Stimulated activated memory B cell treated with anti-CD40 and anti-IgM and Interleukin-4, amounts not matched to agents 10 μg/mL and 1 μg/mL and 100 μg/mL, for 72 hours (primary cell): ENCODE measurements at places on chromosomes 13 and 19.
A peak's percentile ranks its signal among the peaks of the same experiment; 100 is the strongest.

- no peak for ATAC-seq
- H3K27ac ChIP-seq, result no peak overlapping the region
- H3K36me3 ChIP-seq, result no peaks in the 10 kb centered on the region
- no peaks in the 10 kb centered on the region for H3K4me1 ChIP-seq
- H3K4me3 ChIP-seq, result no peak overlapping the region
- H3K27me3 ChIP-seq, result no peaks in the 10 kb centered on the region
These were observed 111.4 kb upstream of the SLC7A1 start for GRCh38 chr13:29706923-29707322.

- ATAC-seq, result no peak
- no peaks in the 10 kb centered on the region for H3K27me3 ChIP-seq
- no peaks in the 10 kb centered on the region for H3K36me3 ChIP-seq
- peaks cover 33% of the 10 kb centered on the region for H3K4me1 ChIP-seq
- no peak overlapping the region for H3K4me3 ChIP-seq
- H3K27ac ChIP-seq, result no peak overlapping the region
These were observed 68.7 kb downstream of the MAP4K1 start for GRCh38 chr19:38549061-38549460.

GRCh38 chr13:100108913-100109507, 20.1 kb downstream of the PCCA start:
- no peak overlapping the region for H3K27ac ChIP-seq
- H3K36me3 ChIP-seq, result peaks cover 12% of the 10 kb centered on the region
- H3K27me3 ChIP-seq, result no peaks in the 10 kb centered on the region
- peaks cover 28% of the 10 kb centered on the region for H3K4me1 ChIP-seq

- H3K27me3 ChIP-seq, result no peaks in the 10 kb centered on the region
- H3K4me1 ChIP-seq, result peaks cover 4% of the 10 kb centered on the region
- no peak for ATAC-seq
- no peak overlapping the region for H3K4me3 ChIP-seq
- no peak overlapping the region for H3K27ac ChIP-seq
These were observed 85.0 kb downstream of the TDRD3 start for GRCh38 chr13:60482012-60482411.

GRCh38 chr13:113638173-113638746, 19.7 kb downstream of the ATP4B start:
- H3K4me1 ChIP-seq, result peaks cover 11% of the 10 kb centered on the region
- no peaks in the 10 kb centered on the region for H3K27me3 ChIP-seq
- H3K36me3 ChIP-seq, result peaks cover 86% of the 10 kb centered on the region
- no peak overlapping the region for H3K4me3 ChIP-seq
- no peak overlapping the region for H3K27ac ChIP-seq

DNA sequence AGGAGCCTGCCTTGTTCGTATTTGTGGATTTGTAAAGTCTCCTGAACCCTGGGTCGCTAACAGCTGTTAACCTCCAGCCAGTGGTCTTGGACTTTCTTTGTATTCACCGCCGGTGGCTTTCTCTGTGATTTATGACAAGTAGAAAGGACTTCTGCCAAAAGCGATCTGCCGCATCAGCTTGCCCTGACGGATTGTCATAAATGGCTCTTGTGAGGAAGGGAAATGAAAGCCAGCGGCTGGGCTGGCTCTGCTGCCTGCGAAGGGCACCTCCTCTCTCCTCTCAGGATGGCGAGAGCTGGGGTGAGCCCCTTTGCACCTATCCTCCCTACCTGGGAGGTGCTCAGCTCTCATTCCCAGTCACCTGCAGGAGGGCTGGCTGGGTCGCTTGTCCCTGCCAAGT, 25.6 kb downstream of the DHRS12 start:
- no peaks in the 10 kb centered on the region for H3K27me3 ChIP-seq
- H3K4me3 ChIP-seq, result no peak overlapping the region
- H3K36me3 ChIP-seq, result peaks cover 14% of the 10 kb centered on the region
- no peak for ATAC-seq

DNA sequence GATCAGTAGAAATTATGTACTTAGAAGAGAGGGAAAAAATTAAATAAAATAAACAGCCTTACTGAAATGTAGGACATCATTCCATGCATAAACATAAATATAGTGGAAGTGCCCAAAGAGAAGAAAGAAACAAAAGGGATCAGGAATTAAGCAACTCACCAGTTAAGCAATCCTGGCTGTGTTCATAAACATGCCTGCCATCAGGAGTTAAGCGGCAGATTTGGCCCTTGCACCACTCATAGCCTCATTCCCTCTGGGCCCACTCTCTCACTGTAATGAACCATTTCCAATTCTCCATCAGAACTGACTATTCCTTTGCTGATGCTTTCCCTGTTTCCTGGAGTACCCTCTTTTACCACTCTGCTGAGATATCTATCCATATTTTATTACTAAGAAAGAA, 281.4 kb downstream of the LHFPL6 start:
- peaks cover 14% of the 10 kb centered on the region for H3K27me3 ChIP-seq
- H3K4me3 ChIP-seq, result no peak overlapping the region
- H3K36me3 ChIP-seq, result no peaks in the 10 kb centered on the region

- no peak overlapping the region for H3K4me3 ChIP-seq
- H3K27me3 ChIP-seq, result no peaks in the 10 kb centered on the region
- H3K27ac ChIP-seq, result peak overlapping the region; percentile 81
- peaks cover 13% of the 10 kb centered on the region for H3K4me1 ChIP-seq
These were observed 10.6 kb downstream of the AKAP8 start for GRCh38 chr19:15368798-15369593.

GRCh38 chr19:50703915-50704796, 15.4 kb downstream of the SHANK1 start:
- H3K4me3 ChIP-seq, result no peak overlapping the region
- H3K27me3 ChIP-seq, result peaks cover 62% of the 10 kb centered on the region
- no peak for ATAC-seq
- no peaks in the 10 kb centered on the region for H3K36me3 ChIP-seq
- H3K4me1 ChIP-seq, result no peaks in the 10 kb centered on the region
- H3K27ac ChIP-seq, result no peak overlapping the region

DNA sequence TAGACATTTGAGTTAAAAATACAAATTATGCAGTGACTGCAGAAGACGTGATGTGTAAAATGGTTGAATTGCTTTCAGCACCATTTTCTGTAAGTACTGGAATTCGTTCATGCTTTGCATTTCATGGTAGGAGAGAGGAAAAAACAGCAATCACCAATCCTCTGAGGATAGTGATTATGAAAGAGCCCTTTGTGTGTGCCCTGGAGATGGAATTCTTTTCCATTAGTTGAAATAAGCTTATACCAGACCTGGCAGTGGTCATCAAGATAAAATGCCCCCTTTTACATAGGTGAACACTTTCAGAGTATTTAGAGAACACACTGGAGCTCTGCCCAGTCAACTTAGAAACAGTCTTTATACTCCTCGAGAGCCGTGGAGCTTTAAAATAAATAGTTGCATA, 1.7 kb downstream of the CNMD start:
- H3K27ac ChIP-seq, result no peak overlapping the region
- peaks cover 7% of the 10 kb centered on the region for H3K4me1 ChIP-seq
- no peak overlapping the region for H3K4me3 ChIP-seq
- peaks cover 49% of the 10 kb centered on the region for H3K27me3 ChIP-seq
- peaks cover 5% of the 10 kb centered on the region for H3K36me3 ChIP-seq

DNA sequence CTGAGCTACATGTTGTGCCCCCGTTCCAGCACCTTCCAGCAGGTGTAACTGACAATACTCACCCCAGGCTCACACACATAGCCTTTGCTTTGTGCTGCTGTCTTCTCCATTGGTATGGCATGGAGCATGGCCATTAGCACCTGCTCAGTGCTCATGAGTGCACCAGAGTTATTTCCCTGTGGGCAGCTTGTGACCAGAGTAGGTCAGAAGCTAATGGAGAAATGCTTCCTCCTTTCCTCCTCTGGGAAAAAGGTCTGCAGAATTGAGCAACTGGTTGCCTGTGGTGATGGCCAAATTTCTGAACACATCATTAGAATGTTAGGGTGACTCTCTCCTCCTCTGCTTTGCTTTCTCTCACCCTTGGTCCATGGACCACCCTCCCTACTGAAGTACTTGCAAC, 344.5 kb upstream of the TMTC4 start:
- no peaks in the 10 kb centered on the region for H3K27me3 ChIP-seq
- no peak for ATAC-seq
- H3K36me3 ChIP-seq, result no peaks in the 10 kb centered on the region
- H3K4me3 ChIP-seq, result no peak overlapping the region

- H3K27me3 ChIP-seq, result no peaks in the 10 kb centered on the region
- H3K4me3 ChIP-seq, result no peak overlapping the region
- H3K4me1 ChIP-seq, result peaks cover 2% of the 10 kb centered on the region
- peak overlapping the region; percentile 3 for H3K27ac ChIP-seq
- no peak for ATAC-seq
These were observed 214.0 kb downstream of the DLEU7 start for GRCh38 chr13:50629497-50629896.

- peaks cover 19% of the 10 kb centered on the region for H3K4me1 ChIP-seq
- H3K27me3 ChIP-seq, result no peaks in the 10 kb centered on the region
- ATAC-seq, result peak; percentile 97
- H3K27ac ChIP-seq, result peak overlapping the region; percentile 81
These were observed 38.3 kb downstream of the TMED1 start for GRCh38 chr19:10797541-10798256.

DNA sequence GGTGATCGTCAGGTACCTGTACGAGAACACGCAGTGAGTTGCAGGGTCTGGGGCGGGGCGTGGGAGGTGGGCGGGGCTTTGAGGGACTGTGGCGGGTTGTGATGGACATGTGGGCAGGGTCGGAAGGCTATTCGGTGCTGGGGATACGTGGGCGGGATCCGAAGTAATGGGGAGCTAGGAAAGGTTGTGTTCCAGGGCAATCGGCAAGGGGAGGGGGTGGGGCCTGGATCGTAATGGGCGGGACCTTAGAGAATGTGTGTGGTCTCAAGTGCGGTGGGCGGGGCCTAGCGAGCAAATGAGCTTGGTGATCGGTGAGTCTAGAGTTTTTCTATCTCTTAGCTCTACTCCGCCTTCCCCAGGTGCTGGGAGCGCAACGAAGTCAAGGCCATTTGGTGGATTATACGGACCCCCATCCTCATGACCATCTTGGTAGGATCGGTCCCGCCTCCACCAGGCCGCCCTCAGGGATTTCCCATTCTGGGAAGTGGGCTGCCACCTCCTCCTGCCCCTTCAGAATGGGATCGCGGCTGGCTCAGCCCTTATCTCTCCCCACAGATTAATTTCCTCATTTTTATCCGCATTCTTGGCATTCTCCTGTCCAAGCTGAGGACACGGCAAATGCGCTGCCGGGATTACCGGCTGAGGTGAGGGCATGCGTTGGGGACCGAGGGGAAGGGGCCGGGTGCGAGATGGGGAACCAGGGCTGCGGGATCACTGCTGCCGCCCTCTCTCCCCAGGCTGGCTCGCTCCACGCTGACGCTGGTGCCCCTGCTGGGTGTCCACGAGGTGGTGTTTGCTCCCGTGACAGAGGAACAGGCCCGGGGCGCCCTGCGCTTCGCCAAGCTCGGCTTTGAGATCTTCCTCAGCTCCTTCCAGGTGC, 9.6 kb downstream of the GIPR start:
- H3K27me3 ChIP-seq, result peaks cover 33% of the 10 kb centered on the region
- peaks cover 6% of the 10 kb centered on the region for H3K36me3 ChIP-seq

DNA sequence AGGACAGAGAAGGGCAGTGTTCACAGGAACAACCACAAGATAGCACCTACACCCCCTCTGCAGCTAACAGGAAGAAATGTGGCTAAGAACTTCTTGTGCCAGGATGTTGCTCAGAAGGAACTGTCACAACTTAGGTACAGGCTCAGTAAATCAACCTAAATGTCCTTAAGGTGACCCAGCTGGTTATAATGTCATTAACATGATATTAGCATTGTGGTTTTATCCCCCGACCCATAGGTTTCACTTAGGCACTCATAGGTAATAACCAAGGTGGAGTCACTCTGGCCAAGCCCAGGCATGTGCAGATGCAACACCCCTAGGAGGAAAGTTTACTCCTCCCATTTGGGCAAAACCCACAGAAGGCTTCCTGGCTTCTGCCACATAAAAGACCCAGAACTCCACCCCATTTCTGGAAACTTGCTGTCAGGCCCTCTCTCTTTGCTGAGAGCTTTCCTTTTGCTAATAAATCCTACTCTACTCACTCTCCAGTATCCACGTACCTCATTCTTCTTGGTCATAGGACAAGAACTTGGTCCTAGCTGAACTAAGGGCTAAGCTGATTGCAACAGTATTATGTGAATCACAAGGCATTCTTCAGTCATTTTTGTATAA, 951.3 kb downstream of the SLITRK5 start:
- H3K4me1 ChIP-seq, result no peaks in the 10 kb centered on the region
- no peak overlapping the region for H3K27ac ChIP-seq
- no peaks in the 10 kb centered on the region for H3K36me3 ChIP-seq
- no peak for ATAC-seq

DNA sequence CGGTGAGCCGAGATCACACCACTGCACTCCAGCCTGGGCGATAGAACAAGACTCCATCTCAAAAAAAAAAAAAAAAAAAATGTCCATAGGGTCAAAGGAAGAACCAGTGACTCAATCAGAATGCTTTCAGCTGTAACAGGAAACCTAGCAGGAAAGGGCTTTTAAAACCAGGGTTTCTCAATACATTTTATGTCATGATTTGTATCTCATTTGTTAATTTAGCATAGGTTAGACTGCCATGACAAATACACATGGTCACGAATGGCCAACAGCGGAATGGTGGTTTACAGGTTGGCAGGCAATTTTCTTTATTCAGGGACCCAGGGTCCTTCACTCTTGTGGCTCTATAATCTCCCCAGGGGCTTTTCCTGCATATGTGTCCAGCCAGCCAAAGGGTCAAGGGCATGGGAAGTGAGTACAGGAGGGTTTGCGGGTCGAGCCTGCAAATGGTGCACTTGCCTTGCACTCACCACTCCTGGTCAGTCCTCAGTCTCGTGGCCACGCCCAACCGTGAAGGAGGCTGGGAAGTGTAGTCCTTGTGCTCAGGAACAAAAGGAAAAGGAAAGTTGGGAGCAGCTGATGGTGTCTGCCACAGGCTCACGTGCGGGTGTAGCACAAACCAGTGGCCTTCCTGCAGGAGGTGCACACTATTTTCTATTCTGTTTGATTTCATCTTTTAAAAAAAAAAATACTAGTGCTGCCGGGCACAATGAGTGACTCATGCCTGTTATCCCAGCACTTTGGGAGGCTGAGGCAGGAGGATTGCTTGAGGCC, 14.8 kb downstream of the DHX34 start:
- no peak for ATAC-seq
- H3K4me3 ChIP-seq, result no peak overlapping the region
- no peaks in the 10 kb centered on the region for H3K4me1 ChIP-seq
- H3K36me3 ChIP-seq, result peaks cover 66% of the 10 kb centered on the region
- H3K27ac ChIP-seq, result no peak overlapping the region
- no peaks in the 10 kb centered on the region for H3K27me3 ChIP-seq

- H3K36me3 ChIP-seq, result no peaks in the 10 kb centered on the region
- H3K4me3 ChIP-seq, result no peak overlapping the region
- peaks cover 10% of the 10 kb centered on the region for H3K27me3 ChIP-seq
- no peak overlapping the region for H3K27ac ChIP-seq
- no peaks in the 10 kb centered on the region for H3K4me1 ChIP-seq
These were observed 218.8 kb downstream of the FGF9 start for GRCh38 chr13:21889651-21890050.
